ENCODE measurements at places on chromosomes 4 and X. TPM values are rescaled to one million over a fixed set of nuclear protein-coding genes. Genes with fewer than 3 reads are reported as not detected.

Gene NWD2
- total RNA-seq = not detected

Gene USP9X
- total RNA-seq = 48.5 TPM

Gene PDCL2
- not detected for total RNA-seq

Gene PNMA5
- 0.15 TPM for total RNA-seq

Gene TEX13B
- not detected for total RNA-seq

Gene RBM47
- 5.0 TPM for total RNA-seq

Gene HAUS3
- 25.8 TPM for total RNA-seq

Gene N4BP2
- 37.8 TPM for total RNA-seq

Gene FAM241A
- total RNA-seq = 1.4 TPM

Gene PRSS12
- not detected for total RNA-seq

Gene TSC22D3
- total RNA-seq = 59.2 TPM

Gene TEX13D
- total RNA-seq = not detected

Gene MCF2
- 0.28 TPM for total RNA-seq

Gene RBM46
- total RNA-seq = not detected

Gene CASP3
- total RNA-seq = 66.3 TPM

Gene TMEM150C
- total RNA-seq = not detected

Gene MTMR8
- total RNA-seq = 5.2 TPM

Gene KIF4A
- 28.8 TPM for total RNA-seq

Gene GABRG1
- total RNA-seq = not detected

Gene PARM1
- not detected for total RNA-seq

Gene HS3ST1
- not detected for total RNA-seq

Gene NPY2R
- not detected for total RNA-seq

Gene CLIC2
- total RNA-seq = 0.22 TPM

Gene CYBB
- 0.08 TPM for total RNA-seq

Gene MAGEA2B
- total RNA-seq = not detected

Gene CT55
- total RNA-seq = not detected

Gene SYTL5
- not detected for total RNA-seq

Gene MMAA
- total RNA-seq = 9.2 TPM

Gene DUSP21
- not detected for total RNA-seq

Gene RNF4
- total RNA-seq = 84.8 TPM

Gene CFI
- total RNA-seq = not detected

Gene NR0B1
- not detected for total RNA-seq

Gene SORBS2
- not detected for total RNA-seq

Gene CA5B
- total RNA-seq = 27.6 TPM

Gene DGAT2L6
- not detected for total RNA-seq

Gene THAP9
- 3.0 TPM for total RNA-seq

Gene TLR1
- total RNA-seq = 45.5 TPM

Gene DCHS2
- total RNA-seq = not detected

Gene AFP
- total RNA-seq = not detected

Gene METAP1
- 50.9 TPM for total RNA-seq

Gene HAND2
- not detected for total RNA-seq

Gene GJB1
- not detected for total RNA-seq

Gene SMPX
- not detected for total RNA-seq

Gene NSUN7
- total RNA-seq = 0.31 TPM

Gene FAM9C
- not detected for total RNA-seq

Gene ADAM29
- total RNA-seq = not detected

Data from activated naive CD4-positive, alpha-beta T cell treated with anti-CD3 and anti-CD28 coated beads, Interleukin-2, amount 10 ng/mL, durations not matched to agents 5 hours and 36 hours (primary cell).